Stimulated activated CD4-positive, alpha-beta T cell treated with anti-CD3 and anti-CD28 coated beads, Interleukin-4, amount 100 ng/mL, for 24 hours (primary cell): ENCODE measurements at places on chromosomes 7 and 10.

- no peak for DNase-seq
These were observed 24.6 kb downstream of the NT5C2 start for GRCh38 chr10:103168438-103168837.

- no peak for DNase-seq
These were observed 532.5 kb downstream of the GRM8 start for GRCh38 chr7:126720232-126720631.

- DNase-seq = no peak
These were observed 13.5 kb downstream of the MYOF start for GRCh38 chr10:93468461-93469213.

DNA sequence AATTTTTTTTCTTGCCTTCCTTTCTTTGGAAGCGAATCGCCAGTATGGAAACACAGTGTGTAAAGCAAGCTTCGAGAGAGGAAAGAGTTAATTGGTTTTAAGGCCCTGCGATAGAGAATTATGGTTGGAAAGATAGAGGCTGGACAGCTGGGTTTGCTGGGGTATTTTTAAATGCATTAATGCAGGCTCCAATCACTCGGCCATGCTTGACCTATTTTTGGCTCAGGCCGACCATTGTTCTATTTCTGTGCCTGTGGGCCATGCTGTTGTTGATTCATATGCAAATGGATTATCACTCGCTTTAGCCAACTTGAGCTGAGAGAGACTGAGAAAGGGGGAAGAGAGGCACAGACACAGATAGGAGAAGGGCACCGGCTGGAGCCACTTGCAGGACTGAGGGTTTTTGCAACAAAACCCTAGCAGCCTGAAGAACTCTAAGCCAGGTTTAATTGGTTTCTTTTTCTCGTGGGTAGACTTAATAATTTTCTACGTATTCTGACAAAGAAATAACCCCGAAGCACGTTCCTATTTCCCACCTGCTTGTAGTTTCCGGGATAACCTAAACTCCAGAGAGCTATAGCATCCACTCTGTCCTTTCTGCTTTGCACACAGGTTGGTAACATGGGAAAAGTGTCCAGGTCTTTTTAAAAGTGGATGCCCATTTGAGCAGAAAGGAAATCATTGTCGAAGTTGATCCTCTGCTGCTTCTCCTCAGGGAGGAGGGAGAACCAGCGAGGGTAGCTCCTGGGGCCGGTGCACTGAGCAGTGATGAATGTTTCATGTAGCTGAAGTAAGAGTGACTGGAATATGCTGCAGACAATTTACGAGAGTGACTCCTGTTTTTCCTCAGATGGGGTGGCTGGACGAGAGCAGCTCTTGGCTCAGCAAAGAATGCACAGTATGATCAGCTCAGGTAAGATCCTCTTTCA is at the start of gene HDAC9:
HDAC9 (plus strand) TSS at position 338 of the 929 bp plus-strand sequence; CDS start at position 892, 554 bp downstream.
- DNase-seq = no peak

DNA sequence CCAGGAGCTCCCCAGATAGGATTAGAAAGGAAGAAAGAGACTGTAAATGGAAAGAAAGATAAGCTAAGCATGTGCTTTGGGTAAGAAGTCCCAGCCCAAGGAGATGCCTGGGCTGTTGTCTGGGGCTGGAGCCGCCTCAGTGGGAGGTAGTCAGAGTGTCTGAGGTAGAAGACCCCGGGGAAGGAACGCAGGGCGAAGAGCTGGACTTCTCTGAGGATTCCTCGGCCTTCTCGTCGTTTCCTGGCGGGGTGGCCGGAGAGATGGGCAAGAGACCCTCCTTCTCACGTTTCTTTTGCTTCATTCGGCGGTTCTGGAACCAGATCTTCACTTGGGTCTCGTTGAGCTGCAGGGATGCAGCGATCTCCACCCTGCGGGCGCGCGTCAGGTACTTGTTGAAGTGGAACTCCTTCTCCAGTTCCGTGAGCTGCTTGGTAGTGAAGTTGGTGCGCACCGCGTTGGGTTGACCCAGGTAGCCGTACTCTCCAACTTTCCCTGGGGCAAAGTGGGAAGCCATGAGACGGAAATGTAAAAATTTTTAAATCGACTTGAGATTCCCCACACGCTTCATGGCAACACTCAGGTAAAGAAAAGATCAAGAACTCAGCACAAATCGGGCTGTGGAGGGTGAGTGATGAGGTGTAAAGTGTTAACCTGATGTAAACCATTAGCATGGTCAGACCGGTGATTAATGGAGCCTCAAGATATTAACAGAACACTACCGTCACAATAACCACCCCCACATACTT is 1.3 kb downstream of the HOXA1 start:
- no peak for DNase-seq

GRCh38 chr10:89978081-89978480 is 276.7 kb downstream of the KIF20B start:
- DNase-seq = no peak

DNA sequence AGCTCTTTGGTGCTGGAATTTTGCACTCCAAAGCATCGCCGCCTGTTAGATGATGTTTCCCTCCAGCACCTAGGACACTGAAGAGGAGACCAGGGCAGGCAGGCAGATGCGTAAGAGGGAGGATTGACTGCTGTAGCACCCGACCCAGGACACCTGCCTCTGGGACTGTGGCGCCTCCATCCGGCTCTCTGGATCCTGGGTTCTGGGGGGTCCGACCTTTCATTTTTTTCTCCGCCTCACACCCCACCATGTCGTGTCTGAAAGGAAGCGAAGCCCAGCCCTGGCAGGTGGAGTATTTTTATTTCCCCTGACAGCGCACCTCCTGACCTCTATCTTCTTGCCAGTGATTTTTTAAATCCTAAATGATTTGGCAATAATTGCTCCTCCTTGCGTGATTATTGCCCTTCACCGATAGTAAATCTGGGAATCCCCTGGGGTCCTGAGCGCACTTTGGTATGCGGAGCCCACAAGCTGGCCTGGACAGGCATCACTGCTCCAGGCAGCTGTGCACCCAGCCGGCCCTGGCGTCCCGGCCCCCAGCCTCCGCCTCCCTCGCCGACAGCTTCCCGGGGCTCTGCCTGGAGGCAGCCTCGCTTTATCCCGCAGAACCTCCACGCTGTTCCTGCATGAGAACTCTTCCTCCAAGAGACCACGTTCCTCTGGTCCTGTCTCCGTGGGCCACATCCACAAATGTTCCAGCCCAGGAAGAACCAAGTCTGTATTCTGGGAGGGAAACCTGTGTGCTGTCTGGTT is 48.4 kb downstream of the LHPP start:
- DNase-seq = no peak

DNA sequence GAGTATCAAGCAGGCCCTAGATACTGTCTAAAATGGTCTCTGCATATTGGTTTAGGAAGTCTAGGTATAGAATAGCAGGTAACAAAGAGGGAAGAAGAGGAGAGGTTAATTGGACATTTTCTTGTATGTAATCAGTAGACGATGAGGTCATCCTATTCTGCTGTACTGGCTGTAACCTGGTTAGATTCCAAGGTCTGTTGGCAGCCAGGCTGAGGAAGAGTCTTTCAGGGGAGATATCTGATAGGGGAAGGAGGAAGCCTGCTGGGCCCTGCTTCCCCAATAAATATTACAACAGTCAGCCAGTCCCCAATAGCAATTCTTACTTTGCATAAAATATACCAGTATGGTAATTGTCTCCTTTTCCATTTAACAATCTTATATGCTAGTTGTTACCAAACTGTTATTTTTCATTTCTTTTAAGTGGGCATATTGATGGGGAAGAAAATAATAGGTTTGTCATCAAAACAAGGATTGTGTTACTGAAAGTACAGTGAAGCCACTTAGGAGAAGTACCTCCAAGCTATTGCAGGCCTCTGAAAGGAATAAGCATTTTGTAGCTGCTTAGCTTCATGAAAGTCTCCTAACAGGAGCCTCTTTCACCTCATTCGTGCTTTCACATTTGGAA is 186.4 kb downstream of the LRRC4 start:
- DNase-seq = no peak

DNA sequence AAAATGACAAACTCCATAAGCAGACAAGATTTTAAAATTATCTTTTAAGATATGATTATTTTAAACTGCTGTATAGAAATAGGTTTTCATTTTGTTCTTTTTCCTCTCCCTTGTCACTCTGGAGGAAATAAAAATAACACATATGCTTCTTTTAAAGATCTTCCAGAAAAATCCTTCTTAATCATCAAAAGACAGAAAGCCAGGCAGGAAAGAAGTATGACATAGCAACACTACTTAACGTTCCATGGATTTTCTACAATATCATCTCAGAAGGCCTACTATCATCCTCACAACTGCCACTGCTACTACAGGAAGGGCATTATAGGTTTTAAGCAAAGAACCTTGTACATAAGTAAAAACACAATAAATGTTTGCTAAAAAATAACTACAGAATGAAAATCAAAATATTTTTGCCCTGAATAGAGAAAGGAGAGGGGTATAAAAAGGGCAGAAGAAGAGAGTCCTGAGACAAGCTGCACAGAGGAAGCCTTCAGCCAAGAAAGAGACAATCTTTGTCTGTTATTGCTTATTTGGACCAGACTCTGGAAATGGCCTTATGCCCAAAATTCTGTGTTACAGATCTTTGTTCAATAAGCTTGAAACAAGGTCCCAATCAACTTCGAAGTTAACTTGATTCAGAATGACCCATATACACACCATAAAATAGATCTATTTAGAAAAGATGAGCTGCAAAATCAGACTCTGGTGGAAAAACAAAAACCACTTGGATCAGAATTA is 67.8 kb downstream of the ABI1 start:
- DNase-seq = no peak

- no peak for DNase-seq
These were observed 89.3 kb downstream of the SLIT1 start for GRCh38 chr10:97096261-97097083.

GRCh38 chr10:110241841-110242240 is 34.4 kb downstream of the MXI1 start:
- no peak for DNase-seq

GRCh38 chr7:428387-428786 is 91.3 kb downstream of the PDGFA start:
- DNase-seq = no peak

GRCh38 chr10:127993056-127993690 is 86.3 kb downstream of the PTPRE start:
- no peak for DNase-seq

DNA sequence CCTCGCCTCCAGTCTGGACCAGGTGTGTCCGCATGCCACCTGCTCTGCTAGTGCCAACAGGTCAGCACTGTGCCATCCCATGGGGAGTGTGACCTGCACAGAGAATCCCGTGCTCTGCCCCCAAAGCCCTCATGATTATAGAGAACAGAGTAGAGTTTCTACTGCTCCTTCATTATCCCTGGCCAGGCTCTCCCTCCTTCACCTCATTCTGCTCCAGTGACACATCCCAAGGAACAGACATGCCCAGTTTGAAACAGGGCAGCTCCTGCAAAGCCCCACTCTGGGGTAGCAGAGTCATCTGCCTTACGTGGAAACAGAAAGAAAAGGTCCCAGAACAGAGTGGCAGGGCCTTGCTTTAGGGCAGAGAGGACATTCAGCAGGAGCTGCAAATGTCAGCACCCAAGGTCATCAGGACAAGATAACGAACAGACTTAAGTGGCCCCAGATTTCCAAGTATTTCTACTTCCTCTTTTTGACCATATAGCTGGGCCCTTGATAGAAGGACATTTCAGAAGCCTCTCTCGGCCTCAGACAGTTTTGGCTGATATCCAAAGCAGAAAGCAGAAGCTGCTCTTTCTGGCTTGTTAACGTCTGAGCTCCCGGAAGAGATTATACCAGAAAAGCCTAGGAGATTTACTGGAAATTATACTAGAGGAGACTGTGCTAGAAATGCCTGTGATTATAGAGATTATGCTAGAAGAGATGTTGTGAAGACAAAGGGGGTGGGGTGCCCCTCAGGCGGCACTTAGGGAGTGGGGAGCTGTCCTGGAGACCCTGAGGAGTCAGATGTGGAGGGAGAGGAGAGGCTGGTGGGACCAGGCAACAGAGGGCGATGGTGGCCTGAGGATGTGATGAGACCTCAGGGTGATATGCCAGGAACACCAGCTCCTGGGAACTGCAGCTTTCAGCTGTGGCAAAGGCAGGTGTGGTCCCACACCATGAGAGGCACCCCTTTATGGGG is 12.6 kb downstream of the TMEM176B start:
- DNase-seq = no peak

DNA sequence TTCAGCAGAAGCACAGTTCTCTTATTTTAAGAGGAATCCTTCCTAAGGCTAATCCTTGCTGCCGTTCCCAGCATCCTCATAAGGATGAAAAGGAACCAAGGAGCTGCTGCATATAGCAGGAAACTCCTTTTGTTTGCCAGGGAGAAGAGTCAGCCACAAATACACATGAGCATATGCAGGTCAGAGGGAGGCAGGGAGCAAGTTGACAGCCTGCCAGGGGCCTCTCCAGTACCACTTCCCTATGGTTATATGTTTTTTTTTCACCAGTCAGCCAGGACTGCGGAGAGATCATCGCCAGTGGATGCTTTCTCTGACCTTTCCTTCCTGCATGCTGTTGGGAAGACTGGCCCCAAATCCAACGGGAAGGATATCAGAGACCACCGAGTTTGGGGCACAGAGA is 39.8 kb downstream of the SLC35B4 start:
- DNase-seq = no peak

- peak; percentile 37 for DNase-seq
These were observed 2.7 kb downstream of the MXI1 start for GRCh38 chr10:110209926-110210673.

DNA sequence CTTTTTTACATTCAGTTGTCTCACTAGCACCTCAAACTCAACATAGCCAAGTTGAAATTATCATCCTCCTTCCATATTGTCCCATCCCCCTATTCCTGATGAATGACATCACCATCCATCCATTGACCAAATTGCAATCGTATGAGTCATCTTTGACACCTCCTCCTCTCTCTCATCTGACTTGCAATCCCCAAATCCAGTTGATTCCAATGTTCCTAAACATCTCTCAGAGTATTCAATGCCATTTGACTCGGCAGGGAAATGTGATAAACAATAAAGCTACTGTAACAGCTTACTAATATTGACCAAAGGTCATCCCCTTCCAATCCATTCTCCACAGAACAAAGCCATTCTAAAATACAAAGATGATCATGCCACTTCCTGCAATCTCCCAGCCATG is 1047.8 kb downstream of the NRG3 start:
- no peak for DNase-seq

DNA sequence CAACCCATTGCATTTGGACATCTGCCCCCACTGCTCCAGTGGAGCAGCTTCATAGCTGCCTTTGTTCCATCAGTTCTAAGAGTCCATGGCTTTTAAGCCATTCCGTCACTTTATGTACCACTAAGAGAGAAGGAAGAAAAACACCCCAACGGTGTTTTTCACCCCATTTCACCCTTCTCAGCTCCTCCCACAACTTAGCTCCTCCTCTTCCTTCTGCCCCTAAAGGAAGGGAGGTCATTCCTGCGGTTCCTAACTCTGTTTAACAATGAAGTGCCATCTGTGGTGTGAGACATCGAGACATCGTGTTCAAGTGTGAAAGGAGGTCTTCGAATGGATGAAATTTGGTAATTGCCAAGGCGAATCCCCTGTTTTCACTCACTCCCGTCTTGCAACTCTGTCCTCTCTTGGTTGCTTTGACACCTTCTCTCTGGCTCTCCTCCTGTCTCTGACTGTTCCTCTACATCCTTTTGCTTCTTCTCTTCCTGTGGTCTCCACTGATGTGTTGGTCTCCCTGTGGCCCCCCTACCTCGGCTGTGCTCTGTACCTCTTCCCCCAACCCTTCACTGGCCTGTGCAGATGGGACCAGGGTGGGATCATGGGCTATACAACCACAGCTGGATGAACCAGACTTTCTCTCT is 23.0 kb downstream of the SMKR1 start:
- no peak for DNase-seq
